Calu3 (cell line): ENCODE measurements at places on chromosomes 1 and 21. TPM values are rescaled to one million over a fixed set of nuclear protein-coding genes. Genes with fewer than 3 reads are reported as not detected.

MROH9 gene
- not detected in 2 replicates for total RNA-seq

DNA sequence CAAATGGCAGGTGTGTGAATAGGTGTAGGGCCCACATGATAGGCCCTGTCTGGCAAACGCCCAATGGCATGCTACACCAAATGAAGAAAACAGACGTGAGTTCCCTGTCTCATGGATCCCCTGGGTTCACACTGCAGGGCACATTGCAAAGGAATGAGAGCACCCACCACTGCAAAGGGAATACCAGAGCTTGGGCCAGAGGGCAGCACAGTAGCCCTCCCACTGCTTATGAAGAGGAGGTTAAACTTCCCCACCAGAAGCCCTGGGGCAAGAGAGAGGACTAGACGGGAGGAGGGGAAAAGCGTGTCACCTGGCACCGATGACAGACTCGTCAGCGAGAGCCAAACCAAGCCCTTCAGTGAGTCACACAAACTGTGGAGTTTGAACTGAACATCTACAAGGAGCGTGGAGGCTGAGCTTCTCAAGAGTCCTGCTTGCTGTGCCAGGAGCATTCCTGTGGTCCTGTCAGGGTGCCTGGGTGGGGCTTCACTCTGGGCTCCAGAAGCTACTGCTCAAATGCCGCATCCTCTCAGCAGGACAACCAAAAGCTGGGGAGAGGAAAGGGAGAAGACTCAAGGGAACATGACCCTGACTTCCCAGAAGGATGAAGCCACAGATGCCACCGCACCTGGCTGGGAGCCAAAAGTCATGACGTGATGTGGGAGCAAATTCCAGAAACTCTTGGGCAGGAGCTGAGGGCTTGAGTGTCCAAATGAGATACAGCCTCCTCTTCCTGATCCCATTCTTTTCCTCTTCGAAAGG is 61.1 kb downstream of the TOMM20 start:
- peak overlapping the region; percentile 90 for H3K27ac ChIP-seq
- H3K4me1 ChIP-seq, result peaks cover 72% of the 10 kb centered on the region
- DNase-seq, result peak; percentile 95
- H3K27me3 ChIP-seq, result no peaks in the 10 kb centered on the region
- peaks cover 38% of the 10 kb centered on the region for H3K36me3 ChIP-seq

GRCh38 chr21:26447932-26448475 is 125.1 kb downstream of the CYYR1 start:
- no peaks in the 10 kb centered on the region for H3K27me3 ChIP-seq
- H3K36me3 ChIP-seq, result peaks cover 3% of the 10 kb centered on the region
- H3K27ac ChIP-seq, result no peak overlapping the region
- DNase-seq, result no peak
- no peak overlapping the region for H3K4me3 ChIP-seq
- no peaks in the 10 kb centered on the region for H3K4me1 ChIP-seq

DNA sequence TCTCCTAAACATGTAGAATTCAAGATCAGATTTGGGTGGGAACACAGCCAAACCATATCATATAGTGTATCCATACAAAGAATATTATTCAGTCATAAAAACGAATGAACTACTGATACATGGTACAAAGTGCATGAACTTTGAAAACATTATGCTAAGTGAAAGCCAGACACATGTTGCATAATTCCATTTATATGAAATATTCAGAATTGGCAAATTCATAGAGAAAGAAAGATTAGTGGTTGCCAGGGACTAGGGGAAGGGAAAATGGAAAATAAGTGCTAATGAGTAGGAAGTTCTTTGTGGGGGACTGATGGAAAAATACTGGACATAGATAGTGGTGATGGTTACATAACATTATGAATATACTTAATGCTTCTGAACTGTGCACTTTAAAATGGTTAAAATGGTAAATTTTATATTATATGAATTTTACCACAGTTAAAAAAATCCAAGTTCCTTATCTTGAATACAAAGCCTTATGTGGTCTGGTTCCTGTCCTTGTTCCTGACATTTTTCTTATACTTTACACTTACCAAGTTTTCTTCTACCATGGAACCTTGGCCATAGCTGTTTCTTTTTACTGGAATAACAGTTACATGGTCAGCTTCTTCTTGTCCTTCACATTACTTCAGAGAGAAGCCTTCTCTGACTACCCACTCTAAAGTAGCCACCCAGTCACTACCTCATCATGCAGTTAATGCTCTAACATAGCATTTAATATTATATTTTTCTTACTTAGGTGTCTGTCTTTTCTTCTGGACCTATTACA is 64.0 kb downstream of the CCDC18 start:
- no peaks in the 10 kb centered on the region for H3K27me3 ChIP-seq
- H3K4me3 ChIP-seq, result no peak overlapping the region
- H3K4me1 ChIP-seq, result no peaks in the 10 kb centered on the region
- H3K27ac ChIP-seq, result no peak overlapping the region
- H3K36me3 ChIP-seq, result peaks cover 21% of the 10 kb centered on the region

GRCh38 chr21:43984905-43985689 is 27.0 kb upstream of the TRAPPC10 start:
- H3K4me1 ChIP-seq, result no peaks in the 10 kb centered on the region
- H3K27me3 ChIP-seq, result no peaks in the 10 kb centered on the region
- no peak for DNase-seq
- H3K36me3 ChIP-seq, result peaks cover 8% of the 10 kb centered on the region
- no peak overlapping the region for H3K27ac ChIP-seq

- no peaks in the 10 kb centered on the region for H3K27me3 ChIP-seq
- no peaks in the 10 kb centered on the region for H3K36me3 ChIP-seq
- no peak overlapping the region for H3K4me3 ChIP-seq
- DNase-seq, result no peak
Measured at GRCh38 chr1:56099766-56100265, 479.5 kb downstream of the PLPP3 start.

DNA sequence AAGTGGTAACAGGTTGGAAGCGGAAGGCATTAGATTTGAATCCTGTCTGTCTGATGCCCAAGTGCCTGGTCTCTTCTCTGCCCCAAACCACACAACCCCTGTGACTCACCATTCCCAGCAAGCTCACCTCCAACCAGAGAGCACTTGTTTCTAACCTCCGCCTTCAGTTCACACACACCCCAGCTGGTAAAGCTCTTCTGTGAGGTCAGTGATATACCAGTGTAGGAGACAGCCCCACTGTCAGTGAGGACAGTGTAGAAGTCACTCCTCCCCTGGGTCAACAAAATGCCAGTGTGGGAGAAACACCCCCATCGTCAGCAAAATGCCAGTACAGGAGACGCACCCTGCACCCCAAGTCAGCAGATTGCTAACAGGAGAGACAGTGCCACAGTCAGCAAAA is 2.6 kb downstream of the RIMS3 start:
- no peaks in the 10 kb centered on the region for H3K27me3 ChIP-seq
- H3K4me3 ChIP-seq, result no peak overlapping the region
- H3K36me3 ChIP-seq, result no peaks in the 10 kb centered on the region
- peaks cover 28% of the 10 kb centered on the region for H3K4me1 ChIP-seq
- no peak overlapping the region for H3K27ac ChIP-seq

NPL gene
- total RNA-seq, result 5.0 and 6.9 TPM in 2 replicates

GRCh38 chr1:21539933-21540332 is 30.7 kb downstream of the ALPL start:
- H3K4me3 ChIP-seq, result no peak overlapping the region
- peaks cover 43% of the 10 kb centered on the region for H3K27me3 ChIP-seq
- no peak overlapping the region for H3K27ac ChIP-seq
- no peaks in the 10 kb centered on the region for H3K4me1 ChIP-seq
- no peaks in the 10 kb centered on the region for H3K36me3 ChIP-seq

DNA sequence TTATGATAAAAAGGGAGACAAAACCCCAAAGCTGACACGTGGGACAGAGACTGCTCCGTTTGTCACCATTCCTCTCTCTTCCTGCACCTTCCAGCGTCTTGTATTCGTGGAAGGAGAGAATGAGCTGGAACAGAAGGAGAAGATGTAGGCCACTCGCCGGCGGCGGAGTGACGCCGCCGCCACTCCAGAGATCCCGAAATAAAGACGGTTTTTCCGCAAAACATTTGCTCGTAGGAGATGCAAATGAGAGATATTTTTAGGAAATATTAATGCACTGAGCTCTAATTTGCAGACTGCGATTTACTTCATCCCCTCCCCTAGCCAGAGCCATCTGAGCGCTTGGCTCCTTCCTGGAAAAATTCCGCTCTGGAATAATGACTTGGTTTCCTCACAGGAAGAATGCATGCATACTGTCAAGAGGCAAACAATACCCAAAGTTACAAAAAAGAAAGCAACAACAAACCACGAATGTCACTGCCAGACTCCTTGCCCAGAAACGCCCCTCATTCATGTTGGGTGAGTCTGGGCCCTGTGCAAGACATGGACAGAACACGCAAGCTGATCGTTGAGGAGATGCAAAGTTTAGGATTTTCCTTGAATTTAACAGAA is 18.0 kb upstream of the ADARB1 start:
- peaks cover 86% of the 10 kb centered on the region for H3K27me3 ChIP-seq
- no peak overlapping the region for H3K4me3 ChIP-seq
- no peak for DNase-seq
- no peaks in the 10 kb centered on the region for H3K36me3 ChIP-seq

DNA sequence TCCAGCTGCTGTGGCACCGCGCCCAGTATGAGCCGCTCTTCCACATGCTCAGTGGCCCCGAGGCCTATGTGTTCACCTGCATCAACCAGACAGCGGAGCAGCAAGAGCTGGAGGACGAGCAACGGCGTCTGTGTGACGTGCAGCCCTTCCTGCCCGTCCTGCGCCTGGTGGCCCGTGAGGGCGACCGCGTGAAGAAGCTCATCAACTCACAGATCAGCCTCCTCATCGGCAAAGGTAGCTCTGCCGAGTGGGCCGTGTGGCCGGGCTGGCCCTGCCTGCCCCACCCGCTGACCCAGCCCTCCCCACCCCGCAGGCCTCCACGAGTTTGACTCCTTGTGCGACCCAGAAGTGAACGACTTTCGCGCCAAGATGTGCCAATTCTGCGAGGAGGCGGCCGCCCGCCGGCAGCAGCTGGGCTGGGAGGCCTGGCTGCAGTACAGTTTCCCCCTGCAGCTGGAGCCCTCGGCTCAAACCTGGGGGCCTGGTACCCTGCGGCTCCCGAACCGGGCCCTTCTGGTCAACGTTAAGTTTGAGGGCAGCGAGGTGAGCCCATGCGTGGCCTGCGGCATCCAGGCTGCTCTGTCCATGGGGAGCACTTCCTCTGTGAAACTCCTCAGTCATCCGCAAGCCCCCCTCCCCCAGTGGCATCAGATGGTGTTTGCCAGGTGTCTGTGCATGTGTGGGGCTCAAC is 64.2 kb downstream of the PIK3CD start:
- H3K27me3 ChIP-seq, result no peaks in the 10 kb centered on the region
- peaks cover 3% of the 10 kb centered on the region for H3K36me3 ChIP-seq
- H3K4me3 ChIP-seq, result no peak overlapping the region
- H3K27ac ChIP-seq, result no peak overlapping the region
- H3K4me1 ChIP-seq, result no peaks in the 10 kb centered on the region

CLIC6 gene
- total RNA-seq, result 0.24 and 0.42 TPM in 2 replicates

DNA sequence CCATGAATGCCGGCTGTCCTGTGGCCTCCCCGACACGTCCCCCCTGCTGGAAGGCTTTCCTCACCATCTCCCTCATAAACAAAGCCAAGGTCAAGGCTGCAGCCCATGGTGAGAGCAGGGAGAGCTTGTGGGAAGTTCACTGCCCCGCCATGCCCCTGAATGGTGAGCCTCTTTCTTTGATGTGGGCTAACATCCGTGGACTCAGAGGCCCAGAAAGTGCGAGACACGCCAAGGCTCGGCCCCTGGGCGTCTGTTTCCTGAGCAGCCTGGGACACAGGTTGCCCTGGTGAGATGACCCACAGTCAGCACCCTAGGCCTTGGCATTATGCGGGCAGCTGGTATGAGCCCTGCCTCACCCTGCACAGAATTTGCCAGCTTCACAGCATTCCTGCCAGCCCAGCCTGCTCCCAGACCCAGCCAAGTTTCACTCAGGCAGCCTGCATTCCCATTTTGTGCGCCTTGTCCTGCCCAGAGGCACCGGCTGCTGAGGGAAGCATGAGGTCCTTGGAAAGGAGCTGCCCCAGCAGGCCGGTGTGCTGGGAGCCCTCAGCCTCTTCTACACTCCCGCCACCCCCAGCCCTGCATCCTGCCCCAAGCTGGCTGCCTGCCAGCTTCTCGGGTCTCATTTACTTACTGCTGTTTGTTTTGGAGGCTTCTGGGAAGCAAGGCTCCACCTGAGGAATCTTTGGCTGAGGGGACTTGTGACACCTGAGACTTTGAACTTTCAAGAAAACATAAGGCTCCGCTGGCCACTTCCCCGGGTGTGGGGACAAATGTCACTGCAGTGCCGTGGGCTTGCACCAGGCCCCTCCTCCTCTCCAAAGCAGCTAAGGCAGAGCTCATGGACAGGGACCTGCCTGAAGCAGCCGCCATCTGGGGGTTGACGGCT is 31.9 kb downstream of the NEK2 start:
- H3K4me1 ChIP-seq, result peaks cover 49% of the 10 kb centered on the region
- peak overlapping the region; percentile 45 for H3K27ac ChIP-seq
- peak overlapping the region; percentile 13 for H3K4me3 ChIP-seq
- peak; percentile 86 for DNase-seq

- peak overlapping the region; percentile 98 for H3K27ac ChIP-seq
- peaks cover 12% of the 10 kb centered on the region for H3K4me1 ChIP-seq
- peak; percentile 58 for DNase-seq
- H3K27me3 ChIP-seq, result peaks cover 22% of the 10 kb centered on the region
Measured at GRCh38 chr21:42009018-42009830, 936 bp downstream of the ZBTB21 start.

- no peaks in the 10 kb centered on the region for H3K36me3 ChIP-seq
- no peaks in the 10 kb centered on the region for H3K4me1 ChIP-seq
- no peak overlapping the region for H3K27ac ChIP-seq
- H3K27me3 ChIP-seq, result no peaks in the 10 kb centered on the region
Measured at GRCh38 chr1:235757587-235758096, 108.1 kb upstream of the GNG4 start.

- peaks cover 8% of the 10 kb centered on the region for H3K4me1 ChIP-seq
- H3K36me3 ChIP-seq, result no peaks in the 10 kb centered on the region
- H3K27me3 ChIP-seq, result no peaks in the 10 kb centered on the region
- no peak overlapping the region for H3K4me3 ChIP-seq
- no peak for DNase-seq
- no peak overlapping the region for H3K27ac ChIP-seq
Measured at GRCh38 chr1:5935026-5935425, 57.2 kb downstream of the NPHP4 start.
